ENCODE measurements at places on chromosomes 7 and 10.

DNA sequence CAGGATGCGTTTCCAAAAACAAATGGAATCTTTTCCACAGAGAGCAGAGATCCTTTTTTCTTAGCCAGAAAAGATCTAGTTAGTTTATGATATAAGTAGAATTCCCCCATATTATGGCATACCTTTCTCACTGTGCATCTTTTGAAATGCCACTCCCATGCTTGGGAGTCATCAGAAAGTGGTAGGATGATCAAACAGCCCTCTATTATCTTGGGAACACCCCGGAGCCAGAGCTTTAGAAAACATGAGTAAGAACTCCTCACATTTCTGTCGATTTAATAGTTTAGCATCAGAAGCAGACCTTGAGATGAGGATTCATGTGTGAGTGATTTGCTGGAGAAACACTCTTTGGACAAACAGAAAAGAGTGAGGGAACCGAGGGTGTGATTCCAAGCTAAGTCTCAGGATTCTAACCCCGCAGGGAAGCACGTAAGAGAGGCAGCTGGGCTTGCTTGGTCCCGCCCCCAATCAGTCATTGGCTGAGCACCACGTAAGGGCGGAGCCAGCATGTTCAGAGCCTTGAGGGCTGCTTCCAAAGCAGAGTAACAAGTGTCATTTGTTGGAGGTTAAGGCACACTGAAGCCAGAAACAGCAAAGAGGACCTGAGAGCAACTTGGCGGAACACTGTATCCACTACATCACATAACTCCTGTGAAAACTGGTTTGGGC lies 43.7 kb upstream of the NXPH1 start:
- DNase-seq, result no peak

DNA sequence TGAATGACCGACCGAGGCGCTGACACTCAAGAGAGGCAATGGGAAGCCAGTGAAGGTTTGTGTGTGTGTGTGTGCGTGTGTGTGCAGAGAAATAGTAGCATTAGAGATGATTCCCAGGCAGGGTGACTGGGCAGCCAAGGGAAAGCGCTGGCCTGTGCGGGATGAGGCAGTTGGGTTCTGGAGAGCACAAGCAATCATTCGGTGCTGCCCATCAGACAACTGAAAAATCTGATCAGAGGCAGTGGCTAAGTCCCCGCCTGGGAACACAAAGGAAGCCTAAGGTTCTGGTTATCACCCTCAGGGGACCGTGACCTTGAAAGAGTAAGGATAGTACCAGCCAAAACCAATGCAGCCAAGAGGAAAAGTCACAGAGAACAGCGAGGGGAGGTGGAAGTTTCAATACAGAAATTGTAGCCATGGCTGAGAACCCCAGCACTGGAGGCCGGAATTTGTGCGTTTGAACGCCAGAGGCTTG lies 868 bp upstream of the PDCD4 start:
- no peak for DNase-seq

GRCh38 chr7:46557295-46557711 lies 636.2 kb upstream of the IGFBP3 start:
- DNase-seq, result no peak

GRCh38 chr10:132548869-132549268 lies 11.3 kb downstream of the INPP5A start:
- no peak for DNase-seq

- DNase-seq, result no peak
Observed at GRCh38 chr10:106795619-106796018, 368.9 kb downstream of the SORCS1 start.

DNA sequence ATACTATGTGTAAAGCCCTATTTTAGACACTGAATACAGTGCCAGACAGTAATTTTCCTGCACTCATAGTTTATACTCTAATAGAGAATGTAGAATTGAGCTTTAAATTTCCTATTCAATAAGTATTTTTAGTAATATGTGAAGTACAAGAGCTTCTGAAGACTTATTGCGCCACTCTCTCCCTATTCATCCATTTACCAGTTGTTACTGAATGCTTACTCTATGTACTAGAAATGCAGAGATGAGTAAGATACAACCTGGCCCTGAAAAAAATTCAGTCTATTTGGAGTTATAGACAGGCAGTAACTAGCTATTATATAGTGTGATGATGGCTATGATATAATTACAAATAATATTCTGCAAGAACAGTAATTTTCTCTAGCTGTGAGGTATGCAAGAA lies 98.8 kb downstream of the ADK start:
- DNase-seq, result no peak

DNA sequence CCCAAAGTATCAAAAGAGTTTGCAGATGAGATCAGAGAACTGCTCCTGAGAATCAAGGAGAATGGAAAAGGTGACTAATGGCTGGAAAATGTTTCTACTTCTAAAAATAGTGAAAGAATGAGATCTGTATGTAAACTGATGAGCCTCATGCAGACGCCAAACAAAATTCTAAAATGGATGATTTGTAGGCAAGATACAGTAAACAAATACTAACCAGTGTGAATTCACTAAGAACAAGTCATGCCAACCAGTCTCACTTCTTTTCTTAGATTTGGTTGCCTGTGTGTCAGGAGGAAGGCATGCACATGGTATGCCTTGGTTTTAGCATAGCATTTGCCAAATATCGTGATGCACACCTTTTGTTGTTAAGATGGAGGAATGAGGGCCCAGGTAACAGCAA lies 94.9 kb upstream of the PIK3CG start:
- no peak for DNase-seq

GRCh38 chr7:132028144-132028920 lies 471.9 kb upstream of the PODXL start:
- DNase-seq, result no peak

DNA sequence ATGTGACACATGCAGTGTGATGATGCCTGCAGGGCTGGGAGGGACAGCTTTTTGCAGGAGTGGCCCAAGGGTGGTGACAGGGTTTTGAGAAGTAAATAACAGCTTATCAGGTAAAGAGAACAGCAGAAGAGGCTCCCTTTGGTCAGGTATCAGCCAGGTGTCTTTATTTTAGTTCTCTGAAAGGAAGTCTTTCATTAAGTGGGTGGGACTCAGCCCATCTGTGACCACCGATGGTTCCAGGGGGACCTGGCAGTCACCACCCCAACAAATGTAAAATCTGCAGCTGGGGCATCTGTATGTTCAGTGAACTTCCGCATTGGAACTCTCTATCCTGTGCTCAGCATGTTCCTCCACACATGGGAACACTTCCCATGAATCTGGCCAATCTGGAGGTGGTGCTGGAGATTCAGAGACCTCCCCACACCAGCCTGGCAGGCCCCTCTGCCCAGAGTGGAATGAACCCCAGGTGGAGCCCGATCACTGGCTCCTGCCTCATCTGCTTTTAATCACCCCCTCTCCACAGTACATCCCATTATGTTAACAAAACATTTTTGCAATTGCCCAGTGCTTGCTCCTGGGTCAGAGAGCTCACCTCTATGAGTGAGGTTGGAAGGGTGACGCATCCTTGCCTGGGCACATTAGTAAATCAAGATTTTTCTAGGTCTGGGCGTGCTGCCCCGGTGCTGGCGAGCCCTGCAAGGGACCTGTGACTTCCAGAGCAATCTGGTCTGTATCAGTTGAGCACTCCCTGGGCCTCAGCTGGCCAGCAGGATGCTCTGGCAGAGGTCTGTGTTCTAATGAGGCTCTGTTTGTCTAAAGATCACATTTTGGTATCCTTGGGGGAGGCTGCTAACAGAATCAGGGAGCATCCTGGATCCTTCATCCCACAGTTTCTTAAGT lies 140.4 kb upstream of the GDF10 start:
- DNase-seq, result no peak

DNA sequence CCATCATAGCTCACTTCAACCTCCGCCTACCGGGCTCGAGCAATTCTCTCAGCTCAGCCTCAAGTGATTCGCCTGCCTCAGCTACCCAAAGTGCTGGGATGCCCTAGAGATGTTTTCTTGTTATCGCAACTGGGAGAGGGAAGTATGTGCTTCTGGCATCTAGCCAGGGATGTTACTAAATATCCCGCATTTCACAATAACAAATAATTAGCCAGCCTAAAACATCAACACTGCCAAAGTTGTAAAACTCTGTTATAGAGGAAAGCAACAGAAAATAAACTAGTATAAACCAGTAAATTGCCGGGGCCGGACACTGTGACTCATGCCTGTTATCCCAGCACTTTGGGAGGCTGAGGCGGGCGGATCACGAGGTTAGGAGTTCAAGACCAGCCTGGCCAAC lies 7.2 kb downstream of the INA start:
- no peak for DNase-seq

DNA sequence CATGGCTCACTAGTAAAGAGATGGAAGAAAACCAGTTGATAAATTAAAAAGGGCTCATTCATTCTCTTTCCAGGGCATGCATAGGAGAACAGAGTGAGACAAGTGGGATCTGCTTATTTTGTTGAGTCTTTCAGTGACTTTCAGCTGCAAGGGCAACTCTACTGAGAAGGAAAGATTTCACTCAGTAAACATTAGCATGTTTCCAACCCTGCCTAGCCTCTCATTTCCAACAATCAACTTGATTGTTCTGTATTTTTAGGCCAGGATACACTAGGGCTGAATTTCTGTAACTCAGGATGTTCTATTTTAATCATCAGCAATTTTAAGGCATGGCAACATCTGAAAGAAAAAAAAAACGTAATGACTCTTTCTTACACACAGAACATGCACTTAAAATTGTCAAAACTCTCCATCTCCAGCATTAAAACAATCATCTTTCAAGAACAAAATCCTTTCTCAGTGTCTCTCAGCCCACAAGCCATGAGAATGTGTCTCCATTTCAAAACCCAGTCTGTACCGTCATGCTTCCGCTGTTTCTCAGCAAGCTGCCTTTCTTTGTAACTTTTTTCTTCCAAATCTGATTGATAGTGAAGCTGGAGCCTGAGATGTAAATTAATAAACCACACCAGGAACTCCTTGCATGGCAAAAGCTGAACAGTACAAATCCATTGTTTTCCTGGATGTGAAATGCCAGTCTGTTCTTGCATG lies 147.2 kb upstream of the KLF14 start:
- no peak for DNase-seq

DNA sequence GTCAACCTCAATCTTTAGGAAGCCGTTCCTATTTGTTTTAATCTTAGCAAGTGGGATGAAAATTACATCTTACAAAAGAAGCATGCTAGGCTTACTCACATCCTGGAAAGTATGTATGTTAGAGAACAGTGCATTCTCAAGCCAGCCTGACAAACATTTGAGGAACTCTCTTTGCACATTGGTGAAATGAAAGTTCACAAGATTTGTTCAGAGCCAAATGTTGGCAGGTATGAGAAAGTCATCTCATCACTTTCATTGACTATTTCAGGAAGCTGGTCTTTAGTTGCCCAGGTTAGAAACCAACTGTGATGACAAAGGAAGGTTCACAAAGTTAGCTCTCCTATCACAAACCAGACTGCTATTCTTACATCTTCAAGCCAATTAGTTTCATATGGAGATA lies 57.1 kb downstream of the ABCB1 start:
- DNase-seq, result no peak

DNA sequence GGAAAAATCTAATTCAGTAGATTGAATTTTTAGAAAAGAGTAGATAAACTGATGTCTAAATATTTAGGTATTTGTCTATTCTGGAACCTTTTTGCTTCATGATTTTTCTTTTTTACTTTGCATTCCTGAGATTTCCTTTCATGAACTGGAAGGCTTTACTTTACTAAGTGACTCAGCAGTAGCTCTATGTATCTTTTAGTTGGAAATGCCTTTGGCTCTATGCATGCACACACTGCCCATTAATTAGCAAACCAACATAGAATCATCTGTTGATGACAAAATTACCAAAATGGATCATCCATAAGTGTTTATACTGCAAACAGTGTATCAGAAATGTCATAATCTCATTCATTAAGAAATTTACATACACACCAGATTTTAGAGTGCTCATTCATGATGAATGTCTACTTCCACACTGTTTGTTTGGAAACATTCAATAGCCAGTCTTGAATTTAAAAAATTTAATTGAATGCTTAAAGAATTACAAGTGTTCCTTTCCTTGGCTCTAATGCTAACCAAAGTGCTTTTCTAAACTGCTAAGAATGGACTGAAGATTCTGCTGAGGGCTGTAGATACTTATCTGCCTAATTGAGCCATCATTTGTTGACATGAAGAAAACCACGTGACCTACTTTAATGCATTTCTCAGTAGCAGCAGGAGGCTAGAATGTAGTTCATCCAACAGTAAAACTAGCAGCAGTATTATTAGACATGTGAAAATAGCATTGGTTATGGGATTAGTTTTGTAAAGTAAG lies 282.0 kb downstream of the ADK start:
- no peak for DNase-seq

DNA sequence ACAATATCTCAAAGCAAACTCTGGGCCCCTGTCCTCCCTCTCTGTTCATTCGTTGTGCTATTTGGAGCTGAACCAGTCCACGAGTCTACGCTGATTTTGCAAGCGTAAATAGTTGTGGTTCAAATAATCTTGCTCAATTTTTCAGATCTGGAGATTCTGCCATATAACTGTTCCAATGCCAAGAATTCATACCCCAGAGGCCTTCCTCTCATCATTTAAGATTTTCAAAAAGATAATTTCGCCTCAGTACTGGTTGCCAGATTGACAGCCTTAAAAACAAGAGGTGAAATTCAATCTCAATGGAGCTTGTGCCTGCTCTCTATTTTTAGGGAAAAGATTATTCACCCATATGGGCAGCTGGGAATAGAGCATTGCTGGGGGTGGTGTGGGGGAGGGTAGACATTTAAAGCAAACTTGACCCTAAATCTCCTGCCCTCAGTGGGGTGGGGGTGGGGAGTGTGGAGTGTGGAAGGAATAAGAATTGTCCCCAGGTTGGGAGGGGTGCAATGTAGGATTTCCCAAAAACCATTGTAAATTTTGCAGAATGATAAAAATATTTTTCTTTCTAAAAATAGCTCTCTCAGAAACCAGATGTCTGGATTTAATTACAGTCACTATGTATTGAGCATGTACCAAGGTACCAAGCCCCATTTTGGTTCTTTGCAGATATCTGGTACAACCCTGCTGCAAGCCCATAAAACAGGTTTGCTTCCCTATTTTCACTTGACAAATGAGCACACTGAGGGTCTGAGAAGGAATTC lies 104.7 kb upstream of the EEPD1 start:
- no peak for DNase-seq

DNA sequence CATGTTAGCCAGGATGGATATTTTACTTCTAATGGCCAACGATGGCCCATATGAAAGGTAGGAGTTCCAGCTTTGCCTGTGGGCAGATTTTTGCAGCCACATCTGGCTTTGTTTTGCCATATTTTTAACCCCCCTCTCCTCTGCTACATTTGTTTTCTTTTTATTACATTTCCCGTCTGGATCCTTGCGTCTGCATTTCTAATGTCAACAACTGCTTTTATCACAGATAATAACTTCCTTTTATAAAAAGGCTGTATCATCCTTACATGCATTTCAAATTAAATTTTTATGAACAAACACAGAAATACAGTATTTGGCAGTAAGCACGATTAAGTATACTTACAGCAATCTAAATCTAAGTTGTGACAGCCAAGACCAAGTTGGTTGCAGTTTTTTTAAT lies 156.0 kb downstream of the BAMBI start:
- no peak for DNase-seq

- DNase-seq, result no peak
Observed at GRCh38 chr10:114281461-114281860, 42.4 kb downstream of the VWA2 start.

DNA sequence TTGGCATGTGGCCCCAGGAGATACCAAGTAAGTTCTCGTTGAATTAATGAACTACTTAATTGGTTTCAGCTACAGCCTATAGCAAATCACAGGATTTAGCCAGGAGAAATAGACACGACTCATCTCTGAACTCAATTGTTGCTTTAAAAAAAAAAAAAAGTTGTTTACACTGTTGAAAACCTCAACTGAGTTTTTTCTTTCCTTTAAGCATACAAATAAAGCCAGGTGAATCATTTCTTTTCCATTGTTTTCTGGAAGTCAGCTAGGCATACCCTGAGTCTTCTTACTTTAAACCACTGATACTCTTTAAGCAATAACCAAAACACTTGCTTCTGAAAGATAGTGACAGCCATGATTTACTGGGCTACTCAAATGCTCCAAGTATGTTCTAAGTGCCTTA lies 755 bp downstream of the FRMPD2 start:
- no peak for DNase-seq

Measured in bone marrow (tissue), 2 donors.